ENCODE measurements at places on chromosomes 3 and 15. TPM values are rescaled to one million over a fixed set of nuclear protein-coding genes. Genes with fewer than 3 reads are reported as not detected.
A peak's percentile ranks its signal among the peaks of the same experiment; 100 is the strongest.

DNA sequence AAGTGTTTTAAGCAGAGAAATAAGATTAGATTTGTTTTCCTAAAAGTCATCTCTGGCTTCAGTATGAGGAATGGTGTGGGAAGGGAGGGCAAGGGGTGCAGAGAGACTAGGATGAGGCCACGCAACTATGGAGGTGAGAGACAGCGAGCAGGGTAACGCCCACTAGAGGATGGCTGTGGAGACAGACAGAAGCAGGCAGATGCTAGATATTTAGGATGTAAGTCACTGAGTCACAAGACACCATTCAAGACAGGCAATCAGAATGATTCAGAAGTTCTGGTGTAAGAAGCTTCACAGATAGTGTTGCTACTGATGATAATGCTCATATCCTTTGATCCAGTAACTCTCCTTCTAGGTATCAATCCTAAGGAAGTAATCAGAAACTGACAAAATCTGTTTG is 19.1 kb downstream of the HSPBAP1 start:
- no peak for DNase-seq

- DNase-seq, result no peak
These were observed 18.7 kb downstream of the ABTB1 start for GRCh38 chr3:127691489-127691888.

GRCh38 chr15:73822998-73823397 is 50.4 kb upstream of the TBC1D21 start:
- DNase-seq, result peak; percentile 13

DNA sequence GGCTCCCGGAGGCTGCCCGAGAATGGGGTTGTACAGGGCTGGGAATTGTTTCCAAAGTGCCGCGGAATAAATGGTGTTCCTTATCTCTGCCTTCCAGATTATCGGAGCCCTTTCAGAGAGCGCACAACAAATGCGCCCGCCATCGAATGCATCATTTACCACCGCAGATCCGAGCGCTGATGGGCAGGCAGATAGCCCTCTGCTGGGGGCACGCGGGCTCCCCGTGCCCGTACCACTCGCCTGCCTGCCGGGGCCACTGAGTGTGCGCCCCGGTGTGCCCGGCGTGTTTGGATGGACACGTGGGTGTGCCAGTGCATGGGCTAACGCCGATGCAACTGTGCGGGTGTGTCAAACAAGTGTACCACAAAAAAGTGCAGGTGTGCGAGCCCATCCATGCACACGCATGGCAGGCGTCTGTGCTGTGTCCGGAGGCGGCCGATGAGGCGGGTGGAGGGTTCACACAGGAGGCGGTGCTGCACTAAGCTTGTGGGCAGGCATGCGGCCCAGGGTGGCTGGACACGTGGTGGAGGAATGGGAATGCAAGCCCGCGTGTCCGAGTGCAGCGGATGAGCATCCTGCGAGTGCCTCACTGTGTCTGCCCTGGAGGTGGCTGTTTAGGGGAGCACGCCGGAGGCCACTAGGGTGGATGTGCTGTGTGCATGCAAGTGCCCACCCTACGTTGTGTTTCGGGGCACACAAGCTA is 3.8 kb upstream of the GATA2 start:
- DNase-seq, result no peak

DNA sequence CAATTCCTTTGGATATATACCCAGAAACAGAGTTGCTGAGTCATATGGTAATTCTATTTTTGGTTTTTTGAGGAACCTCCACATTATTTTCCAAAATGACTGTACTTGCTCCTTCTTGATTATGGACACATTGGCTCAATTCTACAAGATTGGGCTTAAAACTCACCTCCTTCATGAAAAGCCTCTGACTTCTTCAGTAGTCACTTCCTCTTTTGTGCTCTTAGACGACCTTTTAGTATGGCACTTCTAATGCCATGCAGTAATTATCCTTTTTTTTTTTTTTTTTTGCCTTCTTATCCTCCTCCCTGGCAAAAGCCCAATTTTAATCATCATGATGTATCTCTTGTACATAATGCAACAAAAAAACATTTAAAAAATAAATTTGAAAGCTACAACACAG is 33.0 kb upstream of the ABHD17C start:
- no peak for DNase-seq

The SERPINI2 gene
- not detected for total RNA-seq

The PTX3 gene
- total RNA-seq, result 19.8 TPM
